ENCODE measurements at places on chromosomes 7 and 10.
A peak's percentile ranks its signal among the peaks of the same experiment; 100 is the strongest.

- no peak for DNase-seq
Measured at GRCh38 chr10:114239117-114239993, at the start of gene VWA2. TSS of gene VWA2 (plus strand) at chr10:114239254. CDS start at chr10:114248714, 9,460 bp downstream.

- DNase-seq, result no peak
Measured at GRCh38 chr7:70131817-70132216, 533.5 kb downstream of the AUTS2 start.

- DNase-seq, result no peak
Measured at GRCh38 chr7:17019106-17019505, 137.3 kb upstream of the AGR3 start.

DNA sequence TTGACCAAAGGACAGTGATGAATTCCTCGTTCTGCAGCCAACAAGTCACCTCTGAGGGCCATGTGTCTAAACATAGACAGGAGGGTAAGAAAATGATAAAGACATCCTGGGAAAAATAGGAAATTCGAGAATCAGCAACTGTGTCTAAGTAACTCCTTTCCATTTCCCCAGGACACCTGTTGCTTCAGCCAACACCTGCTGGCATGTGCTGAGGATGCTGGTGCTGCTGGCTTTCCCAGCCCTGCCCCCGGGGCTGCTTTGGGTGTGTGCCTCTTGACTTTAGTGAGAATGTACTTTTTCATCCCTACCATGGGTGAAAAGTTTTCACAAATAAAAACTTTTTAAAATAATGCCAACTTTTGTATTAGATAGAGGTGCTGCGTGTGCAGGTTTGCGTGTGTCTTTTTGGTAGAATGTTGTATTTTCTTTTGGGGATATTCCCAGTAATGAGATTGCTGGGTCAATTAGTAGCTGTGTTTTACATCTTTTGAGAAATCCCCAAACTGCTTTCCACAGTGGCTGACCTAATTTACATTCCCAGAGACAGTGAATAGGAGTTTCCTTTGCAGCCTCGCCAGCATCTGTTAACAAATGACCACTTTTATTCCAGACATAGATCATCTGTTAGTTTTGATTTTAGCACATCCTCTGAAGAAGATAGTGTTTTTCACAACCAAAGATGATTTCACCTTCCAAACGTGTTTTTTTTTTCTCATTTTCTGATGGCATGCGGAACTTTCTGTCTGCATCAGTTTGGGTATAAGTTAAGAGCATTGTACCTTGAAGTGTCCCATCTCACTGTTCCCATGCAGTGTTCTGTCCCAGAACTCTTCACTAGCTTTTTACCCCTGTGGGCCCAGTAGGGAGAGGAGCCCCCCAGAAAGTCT is 104.2 kb upstream of the ACBD5 start:
- DNase-seq, result no peak

GRCh38 chr7:42548816-42549611 is 312.0 kb upstream of the GLI3 start:
- no peak for DNase-seq

DNA sequence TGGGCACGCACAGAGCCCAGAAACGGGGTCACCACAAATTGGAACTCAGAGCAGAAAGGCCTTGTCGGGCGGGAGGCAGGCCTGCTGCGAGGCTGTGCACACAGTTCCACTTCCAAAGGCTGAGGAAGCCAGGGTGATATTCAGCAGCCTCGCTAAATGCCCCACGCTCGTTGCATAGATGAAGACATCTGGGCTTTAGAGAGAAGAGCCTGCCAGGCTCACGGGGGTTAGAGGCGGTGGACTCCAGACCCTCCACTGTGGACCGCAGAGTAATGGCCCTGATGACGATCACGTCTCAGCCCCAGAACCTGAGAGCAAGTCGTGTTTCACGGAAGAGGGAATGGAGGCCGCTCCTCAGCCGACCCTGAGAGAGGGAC is 104.2 kb downstream of the DNAJB6 start:
- DNase-seq, result no peak

DNA sequence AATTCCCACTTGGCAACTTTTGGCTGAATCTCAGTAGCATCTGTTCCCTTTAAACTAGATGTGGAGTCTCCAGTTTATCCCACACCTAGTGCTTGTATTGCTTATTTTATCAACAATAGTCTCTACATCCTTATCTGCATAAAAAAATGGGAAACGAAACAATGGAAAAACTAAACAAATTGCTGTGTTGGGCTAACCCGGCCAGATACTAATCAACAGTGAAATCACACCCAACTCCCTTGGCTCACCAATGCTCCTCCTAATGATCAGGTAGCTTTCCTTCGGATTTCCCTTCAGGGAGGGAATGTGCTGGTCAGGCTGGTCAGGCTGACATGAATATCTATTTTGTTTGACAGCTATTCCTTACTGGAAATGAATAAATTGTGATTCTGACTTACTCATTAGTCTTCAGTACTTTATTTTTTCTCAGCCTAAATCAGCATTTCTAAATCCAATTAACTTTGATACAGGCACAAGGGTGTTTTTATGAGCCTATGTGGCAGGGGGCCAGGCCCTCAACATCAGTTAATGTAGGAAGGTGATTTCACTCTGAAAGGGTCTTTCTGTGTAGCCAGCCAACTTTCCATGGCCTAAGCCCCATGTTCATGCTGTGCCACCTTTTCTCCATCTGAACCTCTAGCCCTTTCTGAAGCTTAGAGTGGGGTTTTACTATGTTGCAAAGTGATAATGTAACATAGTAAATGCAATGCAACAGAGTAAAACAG is 170.5 kb upstream of the NPSR1 start:
- DNase-seq, result no peak

DNA sequence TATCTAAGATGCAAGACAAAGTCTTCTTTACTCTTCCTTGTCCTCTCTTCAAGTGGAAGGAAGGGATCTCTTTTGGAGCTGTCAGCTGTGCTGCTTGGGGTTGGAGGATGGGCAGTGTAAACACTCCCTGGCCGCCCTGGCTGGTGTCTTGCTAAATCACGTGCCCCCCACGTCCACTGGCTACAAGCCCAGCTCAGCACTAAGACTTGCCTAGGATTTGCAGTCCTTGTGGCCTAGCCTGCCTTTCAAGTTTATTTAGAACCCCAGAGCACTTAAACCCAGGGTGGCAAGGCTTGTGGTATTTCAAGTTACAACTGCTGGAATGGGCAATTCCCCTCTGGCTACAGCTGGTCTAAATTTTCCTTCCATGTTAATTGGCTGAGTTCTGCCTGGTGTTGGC is 272.4 kb upstream of the MYO3A start:
- no peak for DNase-seq

GRCh38 chr7:127782075-127782474 is 130.1 kb downstream of the SND1 start:
- no peak for DNase-seq

- DNase-seq, result no peak
Measured at GRCh38 chr7:82335927-82336326, 107.7 kb downstream of the CACNA2D1 start.

- DNase-seq, result no peak
Measured at GRCh38 chr10:98831391-98831790, 384.7 kb upstream of the HPS1 start.

GRCh38 chr10:52778511-52779392 is 6.2 kb upstream of the MBL2 start:
- DNase-seq, result no peak

- peak; percentile 54 for DNase-seq
Measured at GRCh38 chr7:26101361-26102151, 50.4 kb upstream of the NFE2L3 start.

- no peak for DNase-seq
Measured at GRCh38 chr10:35435824-35436223, 99.5 kb downstream of the CCNY start.

GRCh38 chr10:131113165-131113564 is 198.4 kb downstream of the TCERG1L start:
- no peak for DNase-seq
